ENCODE measurements at places on chromosomes 3 and 15.

DNA sequence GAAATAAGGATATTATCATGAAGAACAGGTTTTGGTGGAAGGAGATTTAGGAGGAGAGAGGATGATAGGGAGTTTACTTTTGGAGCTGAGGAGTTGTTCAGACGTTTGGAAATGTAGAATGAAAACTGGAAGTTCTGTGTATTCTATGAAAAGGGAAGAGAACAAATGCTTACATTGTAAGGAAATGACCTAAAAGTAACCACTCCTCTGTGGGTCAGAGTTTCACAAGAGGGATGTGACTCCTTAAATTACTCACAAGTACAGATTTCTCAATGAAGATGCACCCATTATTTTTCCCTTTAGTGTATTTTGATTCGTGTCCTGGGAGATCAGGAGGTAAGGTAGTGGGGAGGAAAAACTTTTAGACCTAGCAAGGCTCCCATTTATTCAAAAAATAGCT lies 4.0 kb downstream of the RNF13 start:
- H3K4me1 ChIP-seq: peaks cover 39% of the 10 kb centered on the region
- no peak overlapping the region for H3K4me3 ChIP-seq
- DNase-seq: no peak
- no peaks in the 10 kb centered on the region for H3K36me3 ChIP-seq

DNA sequence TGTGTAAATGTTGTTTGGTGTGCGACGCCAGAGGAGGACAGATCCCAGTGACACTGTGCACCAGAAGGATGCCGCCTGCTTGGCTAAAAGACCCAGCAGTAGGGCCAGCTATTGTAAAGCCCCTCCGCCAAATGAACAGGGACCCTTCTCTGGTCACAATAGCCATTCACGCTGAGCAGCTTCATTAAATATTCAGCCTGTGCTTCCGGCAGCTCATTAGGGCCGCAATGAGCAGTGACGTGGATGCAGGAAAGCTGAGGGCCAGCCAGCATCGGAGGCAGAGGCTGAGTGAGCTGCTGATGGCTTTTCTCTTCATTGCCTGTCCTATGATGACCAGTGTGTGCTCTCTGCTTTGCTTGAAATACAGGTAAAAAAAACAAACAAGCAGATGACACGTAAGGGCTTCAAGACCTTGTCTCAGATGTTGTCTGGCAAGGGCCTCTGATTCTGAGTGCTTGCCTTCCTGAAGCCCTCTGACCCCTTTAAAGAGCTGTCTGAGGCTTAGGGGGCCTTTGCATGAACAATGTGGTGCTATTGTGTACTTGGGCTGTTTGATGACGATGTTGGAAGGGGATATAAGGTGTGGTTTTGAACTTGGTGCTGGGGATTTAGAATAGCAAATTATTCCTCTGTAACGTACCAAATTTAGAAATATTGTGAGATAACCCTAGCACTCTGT lies 130.4 kb downstream of the FEZF2 start:
- no peak overlapping the region for H3K27ac ChIP-seq
- H3K4me1 ChIP-seq: peaks cover 5% of the 10 kb centered on the region

DNA sequence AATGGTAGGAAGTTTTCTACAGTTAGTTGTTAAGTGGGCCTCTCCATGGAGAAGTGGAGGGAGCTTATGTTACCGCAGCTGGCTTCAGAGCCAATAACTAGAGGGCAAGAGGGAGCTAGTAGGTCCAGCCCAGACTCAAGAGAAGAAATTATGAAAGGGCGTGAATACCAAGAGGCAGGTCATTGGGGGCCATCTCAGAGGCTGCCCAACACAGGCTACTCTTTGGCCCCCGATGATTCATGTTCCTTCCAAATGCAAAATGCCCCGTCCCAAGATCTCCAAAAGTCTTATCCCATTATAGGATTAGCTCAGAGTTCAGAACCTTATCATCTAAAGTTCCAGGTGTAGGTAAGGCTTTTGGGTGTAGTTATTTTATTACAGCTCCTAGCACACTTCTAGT lies 94.5 kb downstream of the FNDC3B start:
- no peaks in the 10 kb centered on the region for H3K36me3 ChIP-seq
- no peaks in the 10 kb centered on the region for H3K27me3 ChIP-seq
- no peak overlapping the region for H3K4me3 ChIP-seq
- no peak for DNase-seq

GRCh38 chr3:67327582-67327981 lies 326.8 kb downstream of the SUCLG2 start:
- no peaks in the 10 kb centered on the region for H3K4me1 ChIP-seq
- no peak overlapping the region for H3K4me3 ChIP-seq
- H3K27me3 ChIP-seq: no peaks in the 10 kb centered on the region
- H3K27ac ChIP-seq: no peak overlapping the region
- no peak for DNase-seq
- no peaks in the 10 kb centered on the region for H3K36me3 ChIP-seq

DNA sequence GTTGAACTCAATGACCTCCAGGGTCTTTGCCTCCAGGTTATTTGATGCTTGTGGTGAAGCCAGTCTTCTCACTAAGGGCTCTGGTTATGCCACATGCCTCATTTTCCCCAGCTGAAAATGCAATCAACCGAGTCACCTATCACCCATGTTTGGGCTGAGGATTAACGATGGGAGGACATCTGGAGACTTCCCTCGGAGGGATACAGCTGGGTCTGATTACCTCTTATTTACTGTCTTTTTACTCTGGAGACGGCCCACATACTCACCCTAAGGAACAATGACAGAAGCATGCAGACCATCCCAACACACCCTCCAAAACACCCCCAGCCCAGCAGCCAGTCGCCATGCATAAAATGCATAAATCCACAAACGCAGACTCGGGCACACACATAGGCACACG lies 187.4 kb downstream of the OPA1 start:
- DNase-seq: no peak
- H3K4me1 ChIP-seq: no peaks in the 10 kb centered on the region
- H3K4me3 ChIP-seq: no peak overlapping the region
- H3K27ac ChIP-seq: no peak overlapping the region

- H3K4me1 ChIP-seq: no peaks in the 10 kb centered on the region
- H3K27me3 ChIP-seq: no peaks in the 10 kb centered on the region
- H3K4me3 ChIP-seq: no peak overlapping the region
- no peak overlapping the region for H3K27ac ChIP-seq
- no peak for DNase-seq
Measured at GRCh38 chr3:54273791-54274190, 151.4 kb downstream of the CACNA2D3 start.

DNA sequence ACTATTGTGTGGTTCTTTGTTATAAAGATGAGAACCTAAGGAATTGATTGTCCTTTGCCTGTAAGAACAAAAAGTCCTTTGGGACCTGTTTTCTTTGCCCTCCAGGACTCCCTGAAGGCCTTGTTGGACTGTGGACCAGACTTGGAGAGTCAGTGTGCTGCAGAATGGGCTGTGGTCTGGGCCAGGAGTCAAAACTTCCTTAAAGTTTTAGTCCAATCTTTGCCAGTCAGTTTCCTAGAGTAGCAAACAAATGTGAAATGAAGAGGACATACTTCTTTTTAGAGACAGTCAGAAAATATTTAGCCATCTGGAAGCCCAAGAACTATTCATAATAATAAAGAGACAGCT lies 45.4 kb downstream of the PDE8A start:
- no peaks in the 10 kb centered on the region for H3K36me3 ChIP-seq
- DNase-seq: no peak
- no peaks in the 10 kb centered on the region for H3K27me3 ChIP-seq
- peaks cover 69% of the 10 kb centered on the region for H3K4me1 ChIP-seq
- H3K4me3 ChIP-seq: no peak overlapping the region

- H3K27ac ChIP-seq: no peak overlapping the region
- no peaks in the 10 kb centered on the region for H3K4me1 ChIP-seq
- no peaks in the 10 kb centered on the region for H3K36me3 ChIP-seq
- H3K27me3 ChIP-seq: no peaks in the 10 kb centered on the region
Measured at GRCh38 chr15:33190539-33190938, 4.0 kb downstream of the FMN1 start.

DNA sequence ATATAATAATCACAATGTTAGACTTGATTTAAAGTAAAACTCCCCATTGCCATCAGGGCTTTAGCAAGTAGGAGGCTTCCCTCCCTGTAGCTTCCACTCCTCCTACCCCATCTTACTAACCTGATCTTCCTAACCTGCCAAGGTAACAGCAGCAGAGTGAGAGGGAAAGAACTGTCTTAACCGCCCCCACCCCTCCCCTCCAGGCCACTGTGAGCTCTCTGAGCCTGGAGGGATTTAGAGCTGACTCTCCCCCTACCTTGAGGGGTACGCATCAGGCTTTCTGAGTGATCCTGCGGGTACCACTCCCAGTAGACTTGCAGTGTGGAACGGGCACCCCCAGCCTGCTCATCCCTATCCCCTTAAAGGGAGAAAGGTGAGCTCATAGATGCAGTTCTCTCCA lies 11.4 kb upstream of the PRSS50 start:
- no peaks in the 10 kb centered on the region for H3K27me3 ChIP-seq
- no peak overlapping the region for H3K4me3 ChIP-seq
- no peaks in the 10 kb centered on the region for H3K4me1 ChIP-seq
- no peak overlapping the region for H3K27ac ChIP-seq
- DNase-seq: no peak
- H3K36me3 ChIP-seq: no peaks in the 10 kb centered on the region

- no peak overlapping the region for H3K4me3 ChIP-seq
- H3K27me3 ChIP-seq: no peaks in the 10 kb centered on the region
- no peak overlapping the region for H3K27ac ChIP-seq
- H3K4me1 ChIP-seq: no peaks in the 10 kb centered on the region
Measured at GRCh38 chr3:126023390-126023789, 54.4 kb downstream of the ROPN1B start.

DNA sequence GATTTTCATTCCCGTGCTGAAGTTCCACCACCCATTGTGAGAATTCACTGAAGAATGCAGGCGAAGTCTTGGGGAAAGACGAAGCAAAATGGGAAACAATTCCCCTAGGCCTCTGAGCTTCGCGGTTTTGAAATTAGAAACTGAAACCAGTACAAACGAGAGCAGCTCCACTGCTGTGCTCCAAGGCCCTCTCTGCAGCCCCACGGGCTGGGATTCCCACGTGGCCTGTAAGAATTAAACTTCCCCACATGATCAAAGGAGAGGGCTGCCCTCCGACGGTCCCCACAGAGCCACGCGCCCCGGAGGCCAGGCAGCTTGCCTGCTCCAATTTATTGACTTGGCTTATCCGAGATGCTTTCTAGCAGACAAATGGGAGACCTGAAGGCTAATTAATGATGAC lies 144.0 kb downstream of the GREM1 start:
- H3K27me3 ChIP-seq: no peaks in the 10 kb centered on the region
- peak overlapping the region; percentile 65 for H3K4me3 ChIP-seq
- no peaks in the 10 kb centered on the region for H3K36me3 ChIP-seq
- peak overlapping the region; percentile 50 for H3K27ac ChIP-seq

- no peak overlapping the region for H3K27ac ChIP-seq
- no peak overlapping the region for H3K4me3 ChIP-seq
Measured at GRCh38 chr3:195147649-195148080, 123.3 kb downstream of the XXYLT1 start.

- no peak overlapping the region for H3K4me3 ChIP-seq
- no peaks in the 10 kb centered on the region for H3K4me1 ChIP-seq
- no peaks in the 10 kb centered on the region for H3K36me3 ChIP-seq
Measured at GRCh38 chr15:48025118-48025517, 95.7 kb upstream of the SLC24A5 start.

GRCh38 chr15:36831904-36832287 lies 252.5 kb downstream of the CDIN1 start:
- H3K4me1 ChIP-seq: no peaks in the 10 kb centered on the region
- H3K4me3 ChIP-seq: no peak overlapping the region
- H3K27me3 ChIP-seq: no peaks in the 10 kb centered on the region
- no peak overlapping the region for H3K27ac ChIP-seq

GRCh38 chr3:62090066-62090465 lies 283.3 kb downstream of the FEZF2 start:
- H3K36me3 ChIP-seq: no peaks in the 10 kb centered on the region
- peaks cover 24% of the 10 kb centered on the region for H3K4me1 ChIP-seq

- no peak overlapping the region for H3K27ac ChIP-seq
- H3K4me3 ChIP-seq: no peak overlapping the region
- peaks cover 3% of the 10 kb centered on the region for H3K4me1 ChIP-seq
- H3K27me3 ChIP-seq: no peaks in the 10 kb centered on the region
- DNase-seq: no peak
Measured at GRCh38 chr3:156507285-156507684, 47.6 kb downstream of the SSR3 start.

GRCh38 chr3:99199021-99199420 lies 297.5 kb upstream of the DCBLD2 start:
- no peak for DNase-seq
- no peak overlapping the region for H3K4me3 ChIP-seq
- no peaks in the 10 kb centered on the region for H3K4me1 ChIP-seq
- no peaks in the 10 kb centered on the region for H3K27me3 ChIP-seq

- H3K4me3 ChIP-seq: no peak overlapping the region
- H3K36me3 ChIP-seq: no peaks in the 10 kb centered on the region
- H3K4me1 ChIP-seq: no peaks in the 10 kb centered on the region
- H3K27ac ChIP-seq: no peak overlapping the region
Measured at GRCh38 chr15:59791755-59792154, 102.6 kb upstream of the BNIP2 start.

DNA sequence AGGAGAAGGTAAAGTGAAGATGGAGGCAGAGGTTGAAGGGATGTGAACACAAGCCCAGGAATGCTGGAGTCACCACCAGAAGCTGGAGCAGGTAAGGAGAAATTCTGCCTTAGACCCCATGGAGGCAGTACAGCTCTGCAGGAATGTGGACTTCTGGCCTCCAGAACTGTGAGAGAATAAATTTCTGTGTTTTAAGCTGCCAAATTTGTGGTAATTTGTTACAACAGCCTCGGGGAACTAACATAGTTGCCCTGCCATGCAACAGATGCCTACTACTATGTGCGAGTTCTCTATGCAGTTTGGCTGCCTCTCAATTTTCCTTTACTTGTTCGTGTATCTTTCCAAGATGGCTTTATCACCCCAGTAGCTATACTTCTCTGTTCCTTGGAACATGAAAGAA lies 394.1 kb downstream of the TUSC7 start:
- no peaks in the 10 kb centered on the region for H3K4me1 ChIP-seq
- no peaks in the 10 kb centered on the region for H3K36me3 ChIP-seq
- DNase-seq: no peak
- no peaks in the 10 kb centered on the region for H3K27me3 ChIP-seq
- H3K4me3 ChIP-seq: no peak overlapping the region
- no peak overlapping the region for H3K27ac ChIP-seq

GRCh38 chr3:155604126-155604525 lies 140.7 kb downstream of the PLCH1 start:
- no peaks in the 10 kb centered on the region for H3K4me1 ChIP-seq
- H3K4me3 ChIP-seq: no peak overlapping the region
- DNase-seq: no peak

- no peaks in the 10 kb centered on the region for H3K36me3 ChIP-seq
- no peaks in the 10 kb centered on the region for H3K27me3 ChIP-seq
- no peaks in the 10 kb centered on the region for H3K4me1 ChIP-seq
- H3K27ac ChIP-seq: no peak overlapping the region
- no peak overlapping the region for H3K4me3 ChIP-seq
Measured at GRCh38 chr3:187713504-187713903, 11.1 kb upstream of the RTP2 start.

DNA sequence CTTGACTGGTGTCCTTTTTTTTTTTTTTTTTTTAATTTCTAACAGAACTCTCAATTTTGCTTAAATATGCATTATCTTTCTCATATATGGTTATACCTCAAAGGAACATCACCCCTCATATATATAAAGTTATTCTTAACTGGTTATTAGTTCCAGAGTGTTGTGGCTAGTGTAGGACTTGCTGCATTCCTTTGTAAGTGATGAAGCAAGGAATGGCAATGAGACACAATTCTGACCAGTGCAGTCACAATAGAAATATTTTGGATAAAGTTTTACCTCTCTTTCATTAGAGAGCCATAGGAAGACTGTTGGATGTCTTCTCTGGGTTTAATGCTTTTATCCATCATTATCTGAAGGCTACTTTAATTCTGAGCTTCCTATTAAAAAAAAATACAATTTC lies 75.5 kb upstream of the CBLB start:
- no peaks in the 10 kb centered on the region for H3K36me3 ChIP-seq
- no peaks in the 10 kb centered on the region for H3K4me1 ChIP-seq
- H3K27ac ChIP-seq: no peak overlapping the region
- H3K4me3 ChIP-seq: no peak overlapping the region
- no peaks in the 10 kb centered on the region for H3K27me3 ChIP-seq

All from thoracic aorta (tissue), 2 donors.